Panc1 (cell line): ENCODE measurements at places on chromosomes 4 and X.

- no peak for DNase-seq
Measured at GRCh38 chr4:94525993-94526728, 74.4 kb downstream of the PDLIM5 start.

GRCh38 chr4:153706519-153706918 is 22.4 kb downstream of the TLR2 start:
- no peak for DNase-seq

- no peak for DNase-seq
Measured at GRCh38 chr4:77121736-77122240, 35.2 kb upstream of the CCNG2 start.

- no peak for DNase-seq
Measured at GRCh38 chrX:45860450-45860849, 659.8 kb upstream of the DIPK2B start.

DNA sequence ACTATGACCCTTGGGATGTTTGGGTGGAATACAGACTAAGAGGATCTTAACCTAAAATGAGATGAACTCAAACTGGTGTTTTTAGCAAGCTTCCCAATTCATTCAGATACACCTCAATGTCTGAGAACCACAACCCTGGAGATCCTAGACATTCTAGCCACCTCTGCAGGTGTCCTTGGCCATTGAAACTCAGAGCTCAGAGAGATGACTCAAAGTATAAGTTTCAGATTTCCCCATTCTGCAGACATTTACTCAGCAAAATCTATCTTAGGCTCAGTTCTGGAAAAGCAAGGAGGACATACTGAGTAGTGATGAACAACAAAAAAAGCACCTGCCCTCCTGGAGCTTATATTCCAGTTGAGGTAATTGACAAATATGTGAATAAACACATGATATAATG is 47.8 kb downstream of the COMMD8 start:
- DNase-seq: no peak

DNA sequence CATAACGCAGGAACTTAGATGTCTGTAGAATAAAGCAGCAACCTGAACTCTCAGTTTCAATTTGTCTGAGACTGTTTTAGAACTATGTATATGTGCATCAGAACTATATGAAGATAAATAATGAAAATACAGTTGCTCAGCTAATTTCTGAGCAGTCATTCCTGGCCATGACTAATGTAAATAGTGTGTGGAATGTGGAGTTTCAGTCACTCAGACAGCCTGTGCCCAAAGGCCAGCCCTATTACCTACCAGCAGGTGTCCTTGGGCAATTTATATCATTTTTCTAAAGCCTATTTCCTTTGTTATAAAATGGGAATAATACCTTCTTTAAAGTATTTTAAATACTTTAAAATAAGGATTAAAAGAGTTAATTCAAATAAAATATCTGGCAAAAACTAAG is 56.0 kb upstream of the RELL1 start:
- no peak for DNase-seq

DNA sequence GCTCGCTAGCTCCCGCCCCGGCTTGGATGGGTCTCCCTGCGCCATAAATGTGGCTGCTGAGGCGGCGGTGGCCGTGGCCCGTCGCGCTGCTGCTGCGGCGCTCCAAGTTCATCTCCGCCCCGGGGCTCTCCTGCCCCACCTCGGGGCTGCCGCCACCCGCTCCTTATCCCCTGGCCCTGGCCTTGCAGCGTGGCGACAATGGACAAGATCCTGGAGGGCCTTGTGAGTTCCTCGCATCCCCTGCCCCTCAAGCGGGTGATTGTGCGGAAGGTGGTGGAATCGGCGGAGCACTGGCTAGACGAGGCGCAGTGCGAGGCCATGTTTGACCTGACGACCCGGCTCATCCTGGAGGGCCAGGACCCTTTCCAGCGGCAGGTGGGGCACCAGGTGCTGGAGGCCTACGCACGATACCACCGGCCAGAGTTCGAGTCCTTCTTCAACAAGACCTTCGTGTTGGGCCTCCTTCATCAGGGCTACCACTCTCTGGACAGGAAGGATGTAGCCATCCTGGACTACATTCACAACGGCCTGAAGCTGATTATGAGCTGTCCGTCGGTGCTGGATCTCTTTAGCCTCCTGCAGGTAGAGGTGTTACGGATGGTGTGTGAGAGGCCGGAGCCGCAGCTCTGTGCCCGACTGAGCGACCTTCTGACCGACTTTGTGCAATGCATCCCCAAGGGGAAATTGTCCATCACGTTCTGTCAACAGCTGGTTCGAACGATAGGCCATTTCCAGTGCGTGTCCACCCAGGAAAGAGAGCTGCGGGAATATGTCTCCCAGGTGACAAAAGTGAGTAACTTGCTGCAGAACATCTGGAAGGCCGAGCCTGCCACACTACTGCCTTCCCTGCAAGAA is 763 bp downstream of the USP38 start:
- DNase-seq: no peak

GRCh38 chr4:124209211-124209610 is 503.3 kb downstream of the ANKRD50 start:
- DNase-seq: no peak

DNA sequence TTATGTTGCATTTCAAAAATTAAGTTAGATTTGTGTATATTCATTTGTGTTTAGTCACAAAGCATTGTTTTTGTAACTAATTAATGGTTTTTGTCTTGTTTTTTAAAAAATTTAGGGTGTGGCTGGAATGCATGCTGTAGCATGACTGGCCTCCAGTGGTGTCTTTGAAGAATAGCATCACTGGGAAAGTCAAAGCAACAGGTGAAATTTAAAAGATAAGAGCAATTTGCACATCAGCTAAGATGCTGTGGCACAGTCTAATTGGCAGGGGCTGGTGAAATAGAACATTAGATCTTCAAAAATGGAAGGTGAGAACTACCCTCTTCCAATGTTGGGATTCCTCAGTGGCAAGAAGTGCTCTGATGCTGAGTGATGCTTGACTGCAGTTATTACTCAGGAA is 45.3 kb downstream of the ANK2 start:
- DNase-seq: no peak

DNA sequence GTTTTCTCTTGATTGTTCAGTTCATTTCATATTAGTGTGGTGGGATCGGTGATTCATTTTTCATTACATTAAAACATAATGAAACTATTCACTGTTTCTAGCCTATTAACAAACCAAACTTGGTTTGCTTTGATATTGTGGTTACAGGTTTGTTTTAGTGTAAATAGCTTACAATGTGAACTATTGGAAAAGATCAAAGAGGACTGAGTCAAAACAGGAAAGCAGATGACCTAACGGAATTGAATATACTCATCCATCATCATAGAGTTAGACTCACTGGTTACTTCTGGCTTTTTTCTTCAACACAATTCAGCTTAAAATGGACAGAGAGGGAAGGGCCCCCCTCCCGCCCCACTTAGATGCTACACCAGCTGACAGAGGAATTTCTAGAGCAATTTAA is 616.2 kb upstream of the AADAT start:
- DNase-seq: no peak

GRCh38 chr4:2991243-2991642 is 27.9 kb downstream of the GRK4 start:
- DNase-seq: no peak

DNA sequence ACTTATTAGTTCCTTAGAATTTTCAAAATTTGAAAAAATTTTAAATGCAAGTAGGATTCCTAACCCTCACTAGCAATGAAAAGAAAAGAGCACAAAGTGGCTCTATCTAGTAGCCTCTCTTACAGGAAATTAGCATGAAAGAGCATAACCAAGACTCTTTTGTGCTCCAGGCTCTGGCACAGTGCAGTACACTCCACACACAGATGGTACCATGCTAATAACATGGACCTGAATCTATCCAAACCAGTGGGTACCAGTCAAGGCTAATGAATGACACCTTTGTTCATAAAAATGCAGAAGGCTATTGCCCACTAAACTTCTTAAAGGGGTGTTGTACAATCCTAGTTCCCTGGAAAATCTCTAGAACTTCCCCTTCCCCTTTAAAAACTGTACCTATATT is 119.0 kb downstream of the MANBA start:
- no peak for DNase-seq

DNA sequence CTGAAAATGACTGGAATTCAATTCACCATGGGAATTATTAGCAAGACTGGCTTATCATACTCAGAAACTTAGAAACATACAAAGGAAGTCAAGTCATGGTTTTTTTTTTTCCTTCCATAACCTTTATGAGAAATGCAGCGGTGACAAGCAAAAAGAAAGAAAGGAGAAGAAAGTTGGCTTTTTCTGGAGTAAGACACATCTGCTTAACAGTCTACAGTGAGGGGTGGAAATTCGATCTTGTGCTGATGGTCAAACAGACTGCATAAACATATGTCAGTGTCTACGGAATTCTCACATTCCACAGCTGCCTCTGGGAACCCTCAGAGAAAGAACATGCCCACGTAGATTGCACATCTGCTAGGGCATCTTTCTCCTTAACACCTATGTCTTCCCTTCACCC is 54.6 kb downstream of the PROM1 start:
- DNase-seq: no peak
